Memory B cell (primary cell): ENCODE measurements at places on chromosomes 4 and X.

DNA sequence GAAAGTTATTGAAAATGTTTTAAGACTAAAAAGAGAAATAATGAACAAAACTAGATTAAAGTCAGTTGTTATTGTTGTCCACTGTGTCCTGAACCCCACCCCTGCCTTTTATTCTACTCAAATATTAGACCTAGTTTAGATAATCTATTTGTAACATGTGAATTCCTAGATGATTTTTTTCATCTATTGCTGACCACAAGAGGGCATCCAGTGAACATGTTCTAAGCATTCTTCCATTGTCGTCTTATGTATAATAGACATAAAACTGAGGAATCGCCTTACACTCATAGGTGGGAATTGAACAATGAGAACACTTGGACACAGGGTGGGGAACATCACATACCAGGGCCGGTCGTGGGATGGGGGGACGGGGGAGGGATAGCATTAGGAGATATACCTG is 36.4 kb upstream of the HPRT1 start:
- DNase-seq: no peak

DNA sequence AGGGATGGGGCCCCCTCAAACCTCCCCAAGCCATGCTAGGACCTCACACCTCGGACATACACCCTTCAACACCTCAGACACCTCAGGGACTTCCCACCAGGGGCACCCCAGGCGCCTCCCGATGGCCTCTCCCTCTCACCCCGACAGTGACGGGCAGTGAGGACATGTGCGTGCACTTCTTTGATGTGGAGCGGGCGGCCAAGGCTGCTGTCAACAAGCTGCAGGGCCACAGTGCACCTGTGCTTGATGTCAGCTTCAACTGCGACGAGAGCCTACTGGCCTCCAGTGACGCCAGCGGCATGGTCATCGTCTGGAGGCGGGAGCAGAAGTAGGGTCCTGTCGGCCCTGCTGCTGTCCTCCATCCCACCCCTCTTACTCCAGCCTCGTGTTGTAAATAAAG is 7.4 kb downstream of the WDR13 start:
- no peak for DNase-seq

- DNase-seq: no peak
Observed at GRCh38 chrX:150848914-150849365, 49.5 kb downstream of the CD99L2 start.

- DNase-seq: no peak
Observed at GRCh38 chr4:178316211-178316610, 874.0 kb upstream of the AGA start.

DNA sequence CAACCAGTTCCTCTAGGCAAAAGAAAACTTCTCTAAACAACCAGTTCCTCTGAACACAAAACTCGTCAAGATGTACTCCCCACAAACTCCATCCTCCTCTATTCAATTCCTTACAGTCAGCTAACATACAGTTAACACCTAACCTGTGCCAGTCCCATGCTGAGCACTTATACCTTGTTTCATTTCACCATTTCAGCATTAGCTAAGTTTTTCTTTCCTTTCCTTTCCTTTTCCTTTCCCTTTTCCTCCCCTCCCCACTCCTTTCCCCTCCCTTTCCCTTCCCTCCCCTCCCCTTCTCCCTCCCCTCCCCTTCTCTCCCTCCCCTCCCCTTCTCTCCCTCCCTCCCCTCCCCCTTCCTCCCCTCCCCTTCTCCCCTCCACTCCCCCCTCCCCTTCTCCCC is 13.1 kb downstream of the HERC6 start:
- no peak for DNase-seq

- DNase-seq: no peak
Observed at GRCh38 chr4:87532109-87532508, 2.9 kb upstream of the SPARCL1 start.

DNA sequence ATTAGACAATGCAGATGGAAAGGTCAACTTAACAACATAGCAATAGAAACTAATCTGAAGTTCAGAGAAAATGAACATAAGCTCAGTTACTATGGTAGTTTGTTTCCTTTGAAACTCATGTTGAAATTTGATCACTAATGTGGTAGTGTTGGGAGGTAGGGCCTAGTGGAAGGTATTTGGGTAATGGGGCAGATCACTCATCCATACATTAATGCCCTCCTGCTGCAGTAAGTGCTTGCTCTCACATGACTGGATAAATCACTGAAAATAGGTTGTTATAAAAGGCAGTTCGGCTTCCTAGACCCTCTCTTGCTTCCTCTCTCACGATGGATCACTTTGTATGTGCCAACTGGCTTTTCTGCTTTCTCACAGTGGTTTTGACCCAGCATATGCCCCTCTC is 567.4 kb upstream of the GALNT7 start:
- DNase-seq: no peak

GRCh38 chrX:111652719-111653118 is 28.3 kb upstream of the ALG13 start:
- no peak for DNase-seq

- no peak for DNase-seq
Observed at GRCh38 chr4:88629826-88630225, 37.5 kb downstream of the HERC3 start.

DNA sequence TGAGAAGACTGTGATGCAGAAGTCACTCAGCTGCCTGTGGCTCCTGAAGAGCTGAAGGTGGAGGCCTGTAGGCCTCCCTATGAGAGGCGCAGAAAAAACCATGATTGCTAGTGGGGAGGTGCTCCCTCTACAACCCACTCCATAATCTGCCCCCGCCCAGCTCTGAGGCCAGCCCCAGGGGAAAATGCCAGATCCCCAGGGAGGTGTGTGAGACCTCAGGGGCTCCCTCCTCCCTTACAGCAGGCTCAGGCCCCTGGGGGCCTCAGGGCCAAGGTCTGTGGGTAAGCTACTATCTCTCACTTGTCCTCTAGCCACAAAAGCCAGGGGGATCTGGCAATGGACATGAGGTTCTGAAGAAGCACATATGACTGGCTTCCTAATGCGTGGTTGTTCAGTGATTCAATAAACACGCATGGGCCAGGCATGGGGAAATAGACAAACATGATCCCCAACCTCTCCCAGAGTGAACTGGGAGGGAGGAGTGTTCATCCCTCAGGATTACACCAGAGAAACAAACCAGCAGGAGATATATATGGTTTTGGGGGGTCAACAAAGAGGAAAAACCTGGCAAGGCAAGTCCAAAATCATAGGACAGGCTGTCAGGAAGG is 51.0 kb upstream of the MTM1 start:
- no peak for DNase-seq

GRCh38 chr4:24765376-24765988 is 29.9 kb upstream of the SOD3 start:
- no peak for DNase-seq

- no peak for DNase-seq
Observed at GRCh38 chr4:119337010-119337409, 15.1 kb upstream of the FABP2 start.

GRCh38 chrX:13014111-13015096 is 30.0 kb downstream of the FAM9C start:
- no peak for DNase-seq

- no peak for DNase-seq
Observed at GRCh38 chr4:88584471-88584900, 7.8 kb upstream of the HERC3 start.

DNA sequence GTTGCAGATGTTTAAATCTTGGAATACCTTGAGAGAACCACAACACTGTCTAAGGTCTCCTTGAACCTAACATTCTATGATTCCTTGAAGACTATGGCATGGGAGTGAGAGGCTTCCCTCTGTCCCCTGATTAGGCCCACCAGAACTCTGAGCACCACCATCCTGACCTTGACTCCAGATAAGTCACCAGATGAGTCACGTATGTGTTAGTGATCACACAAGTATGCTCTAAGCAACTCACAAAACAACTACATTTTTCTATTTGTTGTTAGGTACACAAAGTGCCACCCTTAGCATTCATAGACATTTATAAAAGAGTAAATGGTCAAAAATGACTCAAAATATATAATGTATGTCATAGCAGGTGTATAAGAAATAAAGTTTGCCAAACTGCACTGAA is 252.9 kb upstream of the CXXC4 start:
- no peak for DNase-seq

- no peak for DNase-seq
Observed at GRCh38 chr4:5866841-5867813, 25.8 kb downstream of the CRMP1 start.

DNA sequence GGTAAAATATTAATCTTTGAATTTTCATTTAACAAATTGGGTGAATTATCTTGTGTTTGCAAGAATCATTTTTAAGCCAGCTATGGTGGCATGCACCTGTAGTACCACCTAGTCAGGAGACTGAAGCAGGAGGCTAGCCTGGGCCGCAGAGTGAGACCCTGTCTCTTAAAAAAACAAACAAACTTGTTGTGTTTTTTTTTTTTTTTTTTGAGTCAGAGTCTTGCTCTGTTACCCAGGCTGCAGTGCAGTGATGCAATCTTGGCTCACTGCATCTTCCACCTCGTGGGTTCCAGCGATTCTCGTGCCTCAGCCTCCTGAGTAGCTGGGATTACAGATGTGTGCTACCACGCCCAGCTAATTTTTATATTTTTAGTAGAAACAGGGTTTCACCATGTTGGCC is 2.2 kb downstream of the TXLNG start:
- no peak for DNase-seq

DNA sequence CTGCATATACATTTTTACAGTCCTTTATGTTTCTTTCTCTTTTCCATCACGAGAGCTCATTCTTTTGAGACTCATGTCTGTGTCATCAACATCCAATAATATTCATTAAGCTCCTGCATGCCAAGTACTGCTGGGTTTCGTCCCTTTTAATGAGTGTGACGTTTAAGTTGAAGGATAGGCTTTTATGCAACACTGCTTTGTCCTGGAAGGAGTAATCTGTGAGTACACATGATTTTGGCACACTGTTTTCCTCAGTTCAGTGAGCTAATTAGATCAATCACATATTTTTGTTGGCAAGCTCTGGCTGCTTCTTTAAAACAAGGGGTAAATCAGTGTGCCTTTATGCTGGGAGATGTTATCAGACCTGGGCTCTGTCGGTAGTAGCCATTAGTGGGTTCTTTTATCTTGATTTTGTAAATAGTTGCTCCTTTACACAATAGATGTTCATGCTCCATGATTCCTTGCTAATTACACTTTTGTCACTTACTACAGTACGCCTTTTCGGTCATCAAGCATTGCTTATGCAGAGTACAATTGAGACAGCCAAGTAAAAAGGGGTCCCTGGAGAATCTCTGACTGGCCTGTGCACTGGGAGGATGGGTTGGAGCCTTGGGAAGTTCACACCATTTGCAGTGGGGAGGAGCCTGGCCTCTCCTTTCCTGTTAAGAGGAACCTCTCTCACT is 132.6 kb downstream of the FHIP1A start:
- DNase-seq: no peak

- no peak for DNase-seq
Observed at GRCh38 chr4:167475951-167476350, 241.7 kb upstream of the SPOCK3 start.

GRCh38 chrX:116282751-116283150 is 112.2 kb downstream of the AGTR2 start:
- DNase-seq: no peak
